Stimulated activated CD4-positive, alpha-beta T cell treated with anti-CD3 and anti-CD28 coated beads, Interleukin-12 subunit alpha, Interleukin-12 subunit beta, amount 100 ng/mL, for 48 hours (primary cell): ENCODE measurements at places on chromosomes 1 and 21.
A peak's percentile ranks its signal among the peaks of the same experiment; 100 is the strongest.

- no peak for DNase-seq
Measured at GRCh38 chr1:185438936-185439335, 121.9 kb upstream of the IVNS1ABP start.

DNA sequence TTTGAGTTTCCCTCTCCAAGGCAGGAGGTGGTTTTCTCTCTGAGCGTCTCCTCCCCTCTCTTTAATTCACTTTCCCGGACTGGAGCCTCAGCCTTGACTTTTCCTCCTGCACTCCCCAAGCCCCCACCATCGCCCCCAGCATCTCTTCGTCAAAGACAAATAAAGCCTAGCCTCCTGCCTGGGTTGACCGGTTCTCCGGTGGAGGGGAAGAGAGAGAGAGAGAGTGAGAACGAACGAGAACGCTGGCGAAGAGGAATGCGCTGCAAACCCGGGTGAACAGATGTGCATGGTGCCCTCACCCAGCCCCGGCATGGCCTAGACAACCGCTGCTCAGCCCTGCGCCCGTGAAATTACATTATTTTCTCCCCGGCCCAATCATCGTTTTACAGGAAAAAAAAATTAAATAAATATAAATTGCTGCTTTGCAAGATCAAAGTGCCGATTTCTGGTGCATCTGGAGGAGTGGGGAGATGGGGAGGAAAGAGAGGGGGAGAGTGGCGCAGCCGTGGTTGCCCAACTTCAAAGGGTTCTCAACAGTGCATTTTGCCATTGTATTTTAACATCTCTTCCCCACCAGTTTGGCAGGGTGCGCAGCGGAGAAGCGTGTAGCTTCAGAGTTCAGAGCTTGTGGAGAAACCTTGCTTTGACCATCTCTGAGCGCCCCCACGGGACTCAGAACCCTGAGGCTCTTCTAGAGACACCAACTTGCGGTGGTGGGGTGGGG is 11.4 kb upstream of the TBX15 start:
- no peak for DNase-seq

GRCh38 chr1:108096089-108096488 is 104.1 kb downstream of the SLC25A24 start:
- DNase-seq, result no peak

- DNase-seq, result no peak
Measured at GRCh38 chr1:43270421-43271095, 775 bp downstream of the TMEM125 start.

DNA sequence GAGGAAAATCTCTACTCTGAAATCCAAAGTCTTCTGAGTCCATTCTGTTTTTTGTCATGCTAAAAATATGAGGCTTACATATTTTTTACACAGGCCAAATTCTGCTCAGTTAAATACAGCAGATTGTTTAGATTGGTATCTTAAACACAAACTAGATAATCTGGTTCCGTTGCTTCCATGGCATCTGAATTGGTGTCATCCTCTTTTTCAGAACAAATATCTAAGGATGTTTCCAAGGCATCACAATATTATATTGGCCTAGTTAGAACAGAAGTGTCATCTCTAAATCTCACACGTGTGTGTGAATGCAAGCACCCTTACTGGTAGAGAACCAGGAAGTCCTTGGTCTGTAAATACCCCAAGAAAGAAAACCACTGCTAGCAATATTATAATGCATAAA is 151.2 kb downstream of the NRIP1 start:
- no peak for DNase-seq

- no peak for DNase-seq
Measured at GRCh38 chr1:231546693-231547092, 18.2 kb downstream of the TSNAX start.

GRCh38 chr1:43346636-43347035 is 9.0 kb downstream of the MPL start:
- no peak for DNase-seq

DNA sequence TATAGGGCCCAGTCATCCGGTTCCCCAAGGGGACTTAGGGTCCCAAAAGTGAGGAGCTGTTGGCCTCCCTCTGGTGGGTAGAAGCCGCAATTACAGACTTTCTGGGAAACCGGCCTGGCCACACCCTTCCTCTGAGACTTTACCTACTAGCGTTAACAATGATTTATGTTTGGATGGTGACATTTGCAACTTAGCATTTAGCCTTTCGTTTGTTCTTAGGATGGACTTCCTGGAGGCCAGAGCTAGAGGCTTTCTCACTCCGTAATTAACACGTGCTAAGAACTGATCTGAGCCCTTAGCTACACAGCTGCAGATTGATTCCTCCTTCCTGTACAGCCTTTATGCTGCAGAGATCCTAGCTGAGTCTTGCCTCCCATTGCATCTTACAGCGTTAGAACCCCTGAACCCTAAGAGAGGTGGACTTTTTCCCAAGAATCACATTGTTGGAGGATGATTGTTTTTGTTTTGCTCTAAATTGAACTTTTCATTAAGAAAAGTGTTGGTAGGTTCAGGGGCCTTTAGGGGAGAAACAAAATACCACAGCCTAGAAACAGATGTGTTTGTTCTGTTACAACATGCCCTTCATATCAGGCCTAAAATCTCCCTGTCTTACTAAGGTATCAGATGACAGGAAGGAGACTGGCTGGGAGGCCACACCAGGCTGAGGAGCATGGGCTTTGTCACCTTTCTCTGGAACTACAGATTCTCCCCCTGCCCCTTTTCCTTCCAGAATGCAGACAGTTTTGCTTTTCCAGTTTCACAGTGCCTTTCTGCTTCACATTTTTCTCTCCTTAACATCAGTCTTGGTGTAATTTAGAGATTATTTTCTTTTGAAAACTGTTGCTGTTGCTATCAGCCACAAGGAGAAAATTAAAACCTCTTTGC is 1.9 kb downstream of the S100A11 start:
- peak; percentile 43 for DNase-seq

DNA sequence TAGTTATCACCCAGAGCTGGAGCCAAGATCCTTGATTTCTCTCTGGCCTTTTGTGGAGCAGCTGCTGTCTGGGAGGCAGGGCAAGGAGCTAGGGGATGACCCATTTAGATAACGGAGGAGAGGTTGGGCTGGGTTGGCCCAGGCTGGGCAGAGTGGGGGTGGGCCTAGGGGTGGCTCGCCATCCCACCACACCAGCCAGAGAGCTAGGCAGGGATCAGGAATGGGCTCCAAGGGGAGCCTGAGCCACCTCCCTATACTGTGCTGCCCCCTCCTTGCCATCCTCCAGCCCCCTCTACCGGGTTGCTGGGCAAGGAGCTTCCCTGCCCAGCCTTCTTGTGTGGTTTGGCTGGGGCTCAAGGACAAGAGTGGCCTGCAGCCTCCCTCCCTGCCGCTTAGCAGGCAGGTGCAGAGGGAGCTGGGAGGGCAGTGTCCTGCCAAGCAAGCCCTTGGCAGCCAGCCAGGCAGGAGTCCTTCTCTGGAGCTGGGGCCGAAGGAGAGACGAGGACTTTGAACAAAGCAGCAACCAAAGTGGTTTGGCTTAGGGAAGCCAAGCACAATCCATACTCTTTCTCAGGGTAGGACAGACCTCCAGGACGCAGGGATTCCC is 4.1 kb downstream of the NUAK2 start:
- DNase-seq, result no peak

GRCh38 chr1:171247501-171247900 is 793 bp upstream of the FMO1 start:
- DNase-seq, result no peak

GRCh38 chr1:36122062-36123030 is 2.7 kb downstream of the COL8A2 start:
- DNase-seq, result no peak

- no peak for DNase-seq
Measured at GRCh38 chr1:244815600-244816099, 19.8 kb upstream of the COX20 start.

DNA sequence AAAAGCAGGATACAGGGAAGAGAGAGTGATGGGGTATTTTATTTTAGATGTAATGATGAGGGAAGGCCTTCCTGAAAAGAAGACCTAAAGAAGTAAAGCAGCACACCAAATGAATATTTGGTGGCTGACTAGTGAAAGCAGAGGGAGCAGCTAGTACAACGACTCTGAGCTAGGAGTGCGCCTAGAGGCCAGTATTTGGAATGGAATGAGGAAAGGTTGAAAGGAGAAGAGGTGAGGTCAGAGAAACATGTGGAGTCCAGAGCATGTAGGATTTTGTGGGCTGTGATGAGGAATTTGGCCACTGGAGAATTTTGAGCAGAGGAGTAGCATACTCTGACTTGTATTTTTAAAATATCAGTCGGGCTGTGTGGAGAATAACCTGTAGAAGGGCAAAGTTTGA is 11.8 kb upstream of the RPL5 start:
- DNase-seq, result no peak

DNA sequence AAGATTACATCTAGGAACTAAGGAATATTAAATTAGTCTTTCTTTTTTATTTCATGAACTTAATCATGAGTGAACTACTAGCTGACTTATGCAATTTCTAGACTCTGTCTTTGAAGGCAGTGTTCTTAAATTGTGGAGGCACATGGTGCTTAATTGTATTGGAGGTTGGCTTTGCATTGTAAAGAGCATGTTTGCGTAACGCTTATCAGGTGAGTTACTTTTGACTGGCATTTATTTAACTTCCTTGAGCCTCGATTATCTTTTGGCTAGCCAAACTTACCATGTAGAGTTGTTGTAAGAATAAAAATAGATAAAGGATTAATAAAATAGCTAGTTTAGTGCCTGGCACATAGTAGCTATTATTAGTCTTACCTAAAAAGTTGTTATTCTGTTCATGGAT is 262.4 kb downstream of the PDE4B start:
- DNase-seq, result no peak

DNA sequence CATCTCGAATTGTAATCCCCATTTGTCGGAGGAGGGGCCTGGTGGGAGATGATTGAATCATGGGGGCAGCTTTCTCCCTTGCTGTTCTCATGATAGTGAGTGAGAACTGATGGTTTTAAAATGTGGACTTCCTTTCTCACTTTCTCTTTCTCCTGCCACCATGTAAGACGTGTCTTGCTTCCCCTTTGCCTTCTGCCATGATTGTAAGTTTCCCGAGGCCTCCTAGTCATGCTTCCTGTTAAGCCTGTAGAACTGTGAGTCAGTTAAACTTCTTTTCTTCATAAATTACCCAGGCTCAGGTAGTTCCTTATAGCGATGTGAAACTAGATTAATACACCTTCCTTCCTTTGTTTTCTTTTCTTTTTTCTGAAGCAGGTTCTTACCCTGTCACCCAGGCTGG is 13.9 kb downstream of the DNAJC6 start:
- DNase-seq, result no peak

DNA sequence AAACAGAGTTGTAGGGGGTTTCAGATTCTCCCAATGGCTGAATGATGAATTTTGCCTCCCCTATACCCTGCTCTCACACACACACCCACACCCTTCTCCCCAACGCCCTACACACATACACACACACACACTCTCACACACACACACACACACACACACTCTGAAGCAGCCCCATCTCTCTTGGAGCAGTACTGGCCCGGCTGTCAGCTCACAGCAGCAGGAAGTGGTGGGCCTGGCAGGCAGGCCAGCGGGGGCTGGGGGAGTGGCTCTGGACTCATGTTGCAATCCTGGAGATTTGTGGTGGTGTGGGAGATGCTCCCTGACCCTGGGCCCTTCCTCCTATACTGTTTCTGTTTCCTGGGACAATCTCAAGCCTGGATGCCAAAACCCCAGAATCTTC is 2.2 kb downstream of the IKBKE start:
- no peak for DNase-seq

DNA sequence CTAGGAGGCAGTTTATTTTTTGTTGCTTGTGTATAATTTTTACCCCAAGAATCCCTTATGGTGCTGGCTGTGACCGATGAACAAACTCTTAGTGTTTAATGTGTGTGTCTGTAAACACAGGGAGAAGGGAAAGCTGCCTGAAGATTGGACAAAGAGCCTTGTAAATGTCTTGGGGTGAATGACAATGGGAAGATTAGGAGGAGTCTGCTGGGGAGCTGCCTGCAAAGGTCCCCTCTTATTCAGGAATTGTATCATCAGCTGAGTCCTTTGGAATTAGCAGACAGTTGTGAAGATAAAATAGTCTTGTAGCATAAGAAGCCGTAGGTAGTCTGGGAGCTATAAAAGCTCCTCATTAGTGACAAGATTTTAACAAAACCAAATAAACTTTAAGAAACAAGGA is 88.4 kb downstream of the RUNX1 start:
- DNase-seq, result no peak

DNA sequence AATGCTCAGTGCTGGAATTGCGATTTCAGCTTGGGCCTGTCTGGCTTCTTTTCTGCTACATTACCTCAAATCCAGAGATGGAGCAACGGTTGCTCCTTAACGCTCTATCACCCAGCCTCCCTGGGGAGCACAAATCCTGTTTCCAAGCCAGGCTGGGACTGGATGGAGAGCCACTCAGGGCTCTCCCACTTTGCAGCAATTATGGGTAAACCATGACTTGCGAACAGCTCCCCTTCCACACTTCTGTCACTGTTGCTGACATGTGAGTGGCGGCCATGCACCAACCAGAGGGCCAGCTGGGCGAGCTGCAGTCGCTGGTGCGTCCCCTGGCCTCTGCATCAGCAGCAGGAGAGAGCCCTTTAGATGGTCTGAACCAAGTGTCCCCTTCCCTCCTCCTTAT is 65.1 kb upstream of the RAB4A start:
- DNase-seq, result no peak

DNA sequence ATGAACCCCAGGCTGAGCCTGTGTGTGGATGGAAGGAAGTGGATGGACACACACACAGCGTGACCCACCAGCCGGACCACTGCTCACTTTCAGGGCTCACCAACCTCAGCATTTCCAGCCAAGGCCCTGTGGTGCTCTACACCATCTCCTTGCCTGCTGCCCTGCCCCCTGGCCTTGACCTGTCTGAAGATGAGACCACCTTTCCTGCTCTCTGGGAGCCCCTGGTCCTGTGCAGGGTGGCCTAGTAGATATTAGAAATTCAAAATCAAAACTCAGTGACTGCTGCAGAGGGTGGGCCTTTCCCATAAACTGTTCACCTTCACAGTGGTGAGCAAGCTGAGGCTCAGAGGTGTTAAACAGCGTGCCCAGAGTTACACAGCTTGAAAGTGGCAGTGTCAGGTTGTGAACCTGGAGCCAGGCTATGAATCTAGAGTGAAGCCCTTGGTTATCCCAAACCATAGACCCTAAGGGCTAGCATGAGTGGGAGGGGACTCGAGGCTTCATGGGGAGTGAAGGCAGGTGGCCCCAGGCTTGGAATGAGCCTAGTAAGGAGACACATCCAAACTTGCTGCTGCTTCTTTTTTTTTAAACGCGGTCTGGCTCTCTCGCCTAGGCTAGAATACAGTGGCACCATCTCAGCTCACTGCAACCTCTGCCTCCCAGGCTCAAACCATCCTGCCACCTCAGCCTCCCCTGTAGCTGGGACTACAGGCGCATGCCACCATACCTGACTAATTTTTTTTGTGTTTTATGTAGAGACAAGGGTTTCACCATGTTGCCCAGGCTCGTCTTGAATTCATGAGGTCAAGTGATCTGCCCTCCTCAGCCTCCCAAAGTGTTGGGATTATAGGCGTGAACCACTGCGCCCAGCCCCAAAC is 41.5 kb downstream of the MAN1C1 start:
- no peak for DNase-seq
